ENCODE measurements at places on chromosomes 2 and 18.
A peak's percentile ranks its signal among the peaks of the same experiment; 100 is the strongest.

GRCh38 chr2:28352610-28353195 is 40.0 kb upstream of the FOSL2 start:
- no peak for DNase-seq

GRCh38 chr2:170812710-170813600 is 3.7 kb upstream of the GAD1 start:
- no peak for DNase-seq

GRCh38 chr2:189379731-189380261 is 61.5 kb upstream of the WDR75 start:
- DNase-seq, result no peak

GRCh38 chr2:13583609-13584008 is 866.9 kb downstream of the TRIB2 start:
- no peak for DNase-seq

DNA sequence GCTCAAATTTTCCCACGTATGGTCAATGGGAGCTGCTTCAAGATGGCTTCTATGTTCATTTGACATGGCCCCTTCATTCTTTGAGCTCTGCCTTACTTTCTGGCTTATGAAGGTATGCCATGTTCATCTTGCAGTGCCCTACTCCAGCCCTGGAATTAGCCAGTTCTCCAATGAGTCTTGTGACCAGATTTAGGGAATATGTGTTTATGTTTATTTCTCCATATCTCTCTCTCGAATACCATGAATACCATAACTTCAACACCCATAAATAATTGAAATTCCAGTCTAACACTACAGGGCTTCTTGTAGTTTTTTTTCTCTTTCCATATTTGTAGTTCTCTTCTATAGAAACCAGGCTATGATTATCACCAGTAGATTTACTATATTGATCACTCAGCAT is 39.7 kb downstream of the EPB41L5 start:
- no peak for DNase-seq

DNA sequence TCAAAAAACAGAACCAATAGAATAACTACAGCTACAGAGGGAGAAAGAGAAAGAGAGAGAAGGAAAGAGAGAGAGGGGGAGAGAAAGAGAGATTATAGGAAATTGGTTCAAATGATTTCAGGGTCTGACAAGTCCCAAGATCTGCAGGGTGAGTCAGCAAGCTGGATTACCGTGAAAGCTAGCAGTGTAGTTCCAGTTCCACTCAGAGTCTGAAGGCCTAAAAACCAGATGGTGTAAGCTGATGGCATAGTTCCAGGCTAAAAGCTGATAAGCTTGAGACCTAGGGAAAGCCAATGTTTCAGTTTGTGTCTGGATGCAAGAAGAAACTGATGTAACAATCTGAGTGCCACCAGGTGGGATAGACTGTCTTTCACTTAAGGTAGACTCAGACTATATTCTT is 397.7 kb downstream of the TRIB2 start:
- peak; percentile 55 for DNase-seq

- no peak for DNase-seq
These were observed 20.6 kb upstream of the C2orf72 start for GRCh38 chr2:231016566-231017230.

DNA sequence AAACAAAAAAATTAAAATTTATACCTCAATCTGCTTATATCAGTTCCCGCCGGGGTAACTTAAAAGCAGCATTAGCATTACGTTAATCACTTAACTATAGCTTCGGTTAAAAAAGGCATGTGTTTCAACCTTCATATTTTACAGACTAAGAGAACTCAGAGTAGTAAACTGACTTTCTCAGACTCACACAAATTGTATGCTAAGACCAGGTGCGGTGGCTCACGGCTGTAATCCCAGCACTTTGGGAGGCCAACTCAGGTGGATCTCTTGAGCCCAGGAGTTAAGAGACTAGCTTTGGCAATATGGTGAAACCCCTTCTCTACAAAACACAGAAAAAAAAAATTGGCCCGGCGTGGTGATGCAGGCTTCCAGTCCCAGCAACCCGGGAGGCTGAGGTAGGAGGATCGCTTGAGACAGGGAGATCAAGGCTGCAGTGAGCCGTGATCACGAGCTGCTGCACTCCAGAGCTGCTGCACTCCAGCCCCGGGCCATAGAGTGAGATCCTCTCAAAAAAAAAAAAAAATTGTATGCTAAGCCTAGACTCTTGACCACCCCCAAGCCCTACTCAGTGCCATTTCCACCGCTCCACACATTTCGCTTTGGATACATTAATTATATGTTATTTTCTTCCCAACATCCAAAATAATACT is 2.4 kb downstream of the HNRNPLL start:
- no peak for DNase-seq

All from CMK (cell line).